ENCODE measurements at places on chromosomes 1 and 21.

- no peak for DNase-seq
Observed at GRCh38 chr1:54267815-54268761, 68.1 kb downstream of the MRPL37 start.

DNA sequence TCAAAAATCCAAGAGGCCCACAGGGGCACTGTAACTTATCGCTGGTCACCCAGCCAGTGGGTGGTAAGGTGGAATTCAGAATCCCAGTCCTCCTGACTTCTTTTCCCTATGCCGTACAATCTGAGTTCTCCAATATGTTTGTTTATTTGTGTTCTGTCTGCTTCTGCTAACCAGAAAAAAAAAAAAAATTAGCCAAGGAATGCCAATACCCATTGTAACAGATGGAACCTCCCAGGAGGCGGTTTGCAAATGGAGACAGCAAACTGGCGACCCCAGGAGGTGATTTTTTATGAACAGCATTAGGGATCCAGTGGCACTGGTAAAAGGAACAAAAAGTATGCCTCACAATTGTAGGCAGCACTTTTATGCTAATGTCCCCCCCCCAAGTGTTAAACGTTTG, 189.0 kb upstream of the FGGY start:
- no peak for DNase-seq

DNA sequence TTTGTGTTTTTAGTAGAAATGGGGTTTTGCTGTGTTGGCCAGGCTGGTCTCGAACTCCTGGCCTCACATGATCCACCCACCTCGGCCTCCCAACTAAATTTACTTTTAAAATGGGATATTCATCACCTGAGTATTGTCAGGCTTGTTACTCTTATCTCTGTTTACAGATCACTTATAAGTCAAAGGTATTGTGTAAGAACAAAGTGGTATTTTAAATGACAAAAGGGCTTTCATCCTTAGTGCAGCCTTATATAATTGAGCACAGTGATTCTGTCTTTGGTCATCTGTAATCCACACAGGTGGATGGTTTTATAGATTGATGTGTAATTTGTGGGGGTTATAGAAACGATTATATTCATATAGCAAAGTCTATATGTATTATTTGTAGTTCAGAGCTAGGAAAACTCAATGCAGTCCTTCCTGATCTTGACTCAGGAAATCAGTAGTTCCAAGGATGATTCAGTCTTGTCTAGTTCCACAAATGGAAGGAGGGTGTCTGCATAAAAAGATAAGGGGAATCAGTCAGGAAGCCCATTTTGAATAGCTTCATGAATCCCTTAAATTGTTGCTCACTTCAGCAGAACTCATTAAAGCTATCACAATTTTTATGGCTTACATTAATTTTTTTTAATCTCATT, 34.6 kb downstream of the STXBP3 start:
- DNase-seq, result no peak

GRCh38 chr1:36457691-36458090, 6.5 kb downstream of the MRPS15 start:
- DNase-seq, result no peak

DNA sequence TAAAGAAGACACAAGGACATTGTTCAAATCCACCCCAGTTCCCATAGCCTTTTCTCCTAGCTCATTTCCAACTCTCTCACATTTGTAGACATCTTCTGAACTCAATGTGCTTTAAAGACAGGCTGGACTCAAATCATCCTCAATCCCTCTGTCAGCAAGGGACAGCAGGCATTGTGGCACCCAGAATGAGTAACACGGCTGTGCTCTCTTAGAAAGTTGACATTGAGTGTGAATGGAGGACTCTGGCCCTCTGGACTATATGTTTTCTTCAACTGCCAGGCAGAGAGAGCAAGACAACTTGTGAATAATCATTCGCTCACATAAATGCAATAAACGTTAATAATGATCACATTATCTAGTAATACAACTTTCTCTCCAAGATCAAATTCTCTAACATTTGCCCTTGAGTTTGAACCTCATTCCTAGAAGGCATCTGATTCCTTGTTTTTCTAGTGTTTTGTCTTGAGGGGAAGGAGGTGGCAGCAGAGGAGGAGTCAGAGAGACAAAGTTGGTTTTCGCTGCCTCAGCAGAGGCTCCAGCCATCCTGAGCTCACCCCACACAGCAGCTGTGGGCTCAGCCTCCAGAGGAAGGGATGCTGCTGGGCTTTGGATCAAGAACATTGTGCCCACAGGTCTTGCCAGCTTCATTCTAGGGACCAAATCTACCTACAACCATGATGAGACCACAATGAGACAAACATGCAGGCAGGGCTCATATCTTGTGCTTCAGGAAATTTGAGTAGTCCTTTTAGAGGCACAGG, 85.1 kb downstream of the BCAR3 start:
- DNase-seq, result no peak

GRCh38 chr1:17235135-17235885, 13.6 kb upstream of the PADI3 start:
- DNase-seq, result no peak

DNA sequence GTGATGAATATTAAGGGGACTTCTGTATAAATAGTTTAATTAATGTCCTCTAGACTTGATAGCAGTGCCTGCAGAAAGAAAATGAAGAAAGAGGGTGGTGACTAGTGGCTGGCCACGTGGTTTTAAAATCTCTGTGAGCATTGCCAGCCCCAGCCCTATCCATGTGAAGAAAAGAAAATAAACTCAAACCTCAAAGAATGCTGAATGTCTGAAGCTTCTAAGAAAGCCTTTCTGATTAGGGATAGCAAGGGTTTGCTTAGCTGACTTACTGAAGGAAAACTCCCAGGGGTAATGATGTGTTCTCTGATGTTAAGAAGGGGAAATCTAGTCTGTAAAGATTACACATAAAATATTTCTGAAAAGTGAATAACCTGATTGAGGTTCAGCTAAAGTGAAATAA, 31.8 kb downstream of the ADGRL2 start:
- DNase-seq, result no peak
